ENCODE measurements at places on chromosomes 7 and 10. TPM values are rescaled to one million over a fixed set of nuclear protein-coding genes. Genes with fewer than 3 reads are reported as not detected.

The AKR1C3 gene
- total RNA-seq, result 61.8 TPM

The RSBN1L gene
- total RNA-seq, result 18.0 TPM

The TMEM225B gene
- total RNA-seq, result 2.6 TPM

The MARVELD1 gene
- total RNA-seq, result 43.2 TPM

The IL2RA gene
- 11.9 TPM for total RNA-seq

The COL13A1 gene
- total RNA-seq, result 5.2 TPM

The ADK gene
- 33.0 TPM for total RNA-seq

The DIP2C gene
- 22.6 TPM for total RNA-seq

The UCMA gene
- not detected for total RNA-seq

The AGBL3 gene
- total RNA-seq, result 7.6 TPM

The ADCYAP1R1 gene
- total RNA-seq, result not detected

The SNX10 gene
- 72.0 TPM for total RNA-seq

The SLC18A3 gene
- total RNA-seq, result not detected

The TRIM74 gene
- 1.3 TPM for total RNA-seq

The BEND7 gene
- 37.9 TPM for total RNA-seq

The NPS gene
- total RNA-seq, result not detected

The TET1 gene
- 2.2 TPM for total RNA-seq

The BRI3 gene
- total RNA-seq, result 192 TPM

The ENTPD1 gene
- 36.6 TPM for total RNA-seq

The ACTL6B gene
- total RNA-seq, result not detected

The CCL26 gene
- total RNA-seq, result 0.88 TPM

The NPC1L1 gene
- total RNA-seq, result 0.88 TPM

The IGF2BP3 gene
- 0.85 TPM for total RNA-seq

The EIF4EBP2 gene
- total RNA-seq, result 66.6 TPM

The CHRM2 gene
- total RNA-seq, result not detected

The ATP6V0A4 gene
- total RNA-seq, result 30.5 TPM
